ENCODE measurements at places on chromosomes 16 and 17.
A peak's percentile ranks its signal among the peaks of the same experiment; 100 is the strongest.

DNA sequence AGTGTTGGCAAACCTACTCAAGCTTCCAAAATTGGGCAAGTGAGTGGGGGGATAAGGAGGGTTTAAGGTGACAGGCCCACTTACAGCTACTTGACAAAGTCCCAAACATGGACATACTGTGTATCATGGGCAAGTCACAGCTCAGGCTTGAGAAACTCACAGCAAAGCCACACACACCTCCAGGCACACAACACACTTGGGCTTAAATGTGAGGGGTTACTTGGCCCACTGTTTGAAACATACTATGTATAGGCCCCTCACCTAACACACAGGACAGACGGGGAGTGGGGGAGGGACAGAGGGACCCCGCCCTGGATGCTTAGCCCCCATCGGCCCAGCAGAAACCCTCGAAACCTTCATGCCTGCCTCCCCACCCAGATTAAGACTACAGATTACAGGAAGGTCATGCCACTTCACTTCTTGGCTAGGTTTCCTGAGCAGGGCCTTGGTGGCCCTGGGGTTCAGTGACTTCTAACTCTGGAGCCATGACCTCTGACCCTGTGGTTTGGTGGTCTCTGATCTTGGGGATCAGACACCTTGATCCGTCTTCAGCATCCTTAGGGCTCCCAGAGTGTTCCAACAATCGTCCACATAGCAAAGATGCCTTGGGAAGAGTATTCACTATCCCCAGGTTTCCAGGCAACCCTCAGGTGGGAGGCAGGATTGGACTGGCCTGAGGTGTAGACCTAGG, 2.3 kb upstream of the SAMD14 start:
- no peak for DNase-seq

GRCh38 chr17:3838206-3838605, 7.8 kb downstream of the NCBP3 start:
- DNase-seq, result no peak

- DNase-seq, result no peak
These were observed 1.4 kb upstream of the NBR1 start for GRCh38 chr17:43169561-43170139.

DNA sequence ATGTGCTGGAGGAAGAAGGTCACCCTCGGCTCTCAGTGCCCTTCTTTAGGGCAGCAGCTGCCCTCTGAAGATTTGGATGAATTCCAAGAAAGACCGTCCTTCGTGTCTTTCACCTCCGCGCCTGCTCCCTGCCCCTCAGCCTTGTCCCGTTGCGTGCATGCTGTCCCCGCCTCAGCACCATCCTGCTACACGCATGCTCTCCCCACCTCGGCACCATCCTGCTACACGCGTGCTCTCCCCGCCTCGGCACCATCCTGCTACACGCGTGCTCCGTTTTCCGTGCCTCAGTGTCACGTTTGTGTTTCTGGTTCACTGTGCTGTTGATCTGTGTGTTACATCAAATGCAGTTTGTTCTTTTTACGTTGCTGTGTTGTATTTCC, 13.5 kb downstream of the ACSF3 start:
- DNase-seq, result no peak

- DNase-seq, result no peak
These were observed 765 bp downstream of the KRT19 start for GRCh38 chr17:41527063-41528023.

- DNase-seq, result peak; percentile 86
These were observed 27.0 kb downstream of the CDIP1 start for GRCh38 chr16:4511441-4512082.

- no peak for DNase-seq
These were observed 11.7 kb downstream of the ZNHIT3 start for GRCh38 chr17:36498155-36498554.

All from posterior cingulate gyrus (tissue), 11 donors.